ENCODE measurements at places on chromosomes 4 and X. TPM values are rescaled to one million over a fixed set of nuclear protein-coding genes. Genes with fewer than 3 reads are reported as not detected.

GRCh38 chr4:637536-638280, 12.3 kb downstream of the PDE6B start:
- no peak for DNase-seq

DNA sequence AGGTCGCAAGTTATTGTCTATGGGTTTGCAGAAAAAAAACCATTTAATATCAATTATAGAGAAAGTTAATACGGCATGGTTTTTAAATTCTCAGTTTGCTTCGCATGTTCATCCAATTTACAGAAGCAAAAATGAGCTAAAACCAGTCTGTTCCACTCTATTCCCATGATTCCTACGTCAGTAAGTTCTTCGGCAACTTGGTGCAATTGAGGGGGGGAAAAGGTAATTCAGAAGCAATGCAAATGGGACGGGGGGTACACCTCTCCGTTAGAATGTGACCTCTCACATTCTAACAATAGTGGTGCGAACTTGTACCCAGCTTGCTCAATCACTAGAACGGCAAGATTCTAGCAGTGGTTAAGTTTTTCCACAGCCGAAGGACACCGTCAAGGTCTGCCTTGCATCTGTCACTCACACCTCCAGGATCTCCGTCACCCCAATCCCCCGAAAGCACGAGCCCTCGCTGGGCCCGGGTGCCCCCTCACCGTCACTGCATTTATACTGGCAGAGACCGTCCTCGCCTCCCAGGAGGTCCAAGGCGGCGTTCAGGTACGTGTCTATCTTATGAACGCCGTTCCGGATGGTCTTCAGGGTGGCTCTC, 653 bp downstream of the PLA2G12A start:
- no peak for DNase-seq

DNA sequence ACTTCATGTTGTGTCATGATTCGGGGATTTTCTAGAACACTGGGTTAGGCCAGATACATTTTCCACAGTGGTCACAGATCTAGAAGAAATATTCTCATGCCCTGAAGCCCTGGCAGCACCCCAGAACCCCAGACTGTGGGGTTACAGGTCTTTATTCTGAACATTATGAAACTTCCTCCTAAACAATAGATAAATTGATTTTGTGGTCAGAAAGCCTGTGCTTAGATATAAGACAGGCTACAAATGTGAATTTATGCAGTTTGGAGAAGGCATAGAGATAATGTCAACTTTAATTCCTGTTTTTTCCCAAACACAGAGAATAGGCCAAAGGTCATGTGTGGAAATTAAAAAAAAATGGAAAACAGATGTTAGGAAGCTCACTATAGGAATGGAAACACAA, 492.9 kb downstream of the SPRY1 start:
- no peak for DNase-seq

GRCh38 chr4:142164767-142165500, 528.6 kb downstream of the IL15 start:
- no peak for DNase-seq

The BRS3 gene
- polyA plus RNA-seq, result not detected

- DNase-seq, result no peak
Measured at GRCh38 chr4:182662551-182662950, 254.6 kb downstream of the DCTD start.

The GPM6B gene
- polyA plus RNA-seq, result 17.8 TPM

DNA sequence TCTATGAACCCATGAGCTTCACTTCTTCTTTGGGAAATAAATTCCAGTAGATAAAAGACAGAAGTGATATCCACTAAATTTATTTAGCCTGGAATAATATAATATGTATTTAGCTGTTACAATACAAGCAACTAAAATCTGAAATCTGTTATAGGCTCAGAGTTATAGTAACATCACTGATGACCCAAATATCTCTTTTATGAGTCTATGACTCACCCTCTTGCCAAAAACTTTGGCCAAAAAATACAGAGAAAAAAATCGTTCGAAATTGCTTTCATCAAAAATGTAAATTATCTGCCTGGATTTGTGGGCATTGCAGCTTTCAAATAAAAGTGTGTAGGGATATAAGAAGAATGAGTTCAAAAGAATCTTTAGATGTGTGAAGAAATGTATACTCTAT, 89.4 kb upstream of the DKK2 start:
- DNase-seq, result no peak

GRCh38 chr4:98151145-98151924, 8.1 kb upstream of the STPG2 start:
- DNase-seq, result no peak

DNA sequence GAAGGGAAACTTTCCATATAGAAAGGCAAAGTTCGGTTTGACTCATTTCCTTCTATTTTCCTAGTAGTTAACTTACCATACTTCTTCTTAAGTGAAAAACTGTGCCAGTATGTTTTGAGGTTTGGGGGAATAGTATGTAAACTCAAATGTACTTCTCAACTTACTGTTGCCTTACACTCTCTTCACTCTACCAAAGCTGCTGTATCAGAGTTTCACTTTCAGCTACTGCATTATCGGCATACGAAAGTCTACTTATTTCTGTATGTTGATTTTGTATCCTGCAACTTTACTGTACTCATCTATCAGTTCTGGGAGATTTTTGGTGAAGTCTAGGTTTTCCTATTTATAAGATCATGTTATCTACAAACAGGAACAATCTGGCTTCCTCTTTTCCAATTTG, 932.7 kb downstream of the FAT4 start:
- DNase-seq, result no peak

All from forelimb muscle (tissue), 1 donor.